ENCODE measurements at places on chromosomes 2 and 18.

- DNase-seq = no peak
These were observed 390.0 kb downstream of the MEIS1 start for GRCh38 chr2:66824926-66825325.

DNA sequence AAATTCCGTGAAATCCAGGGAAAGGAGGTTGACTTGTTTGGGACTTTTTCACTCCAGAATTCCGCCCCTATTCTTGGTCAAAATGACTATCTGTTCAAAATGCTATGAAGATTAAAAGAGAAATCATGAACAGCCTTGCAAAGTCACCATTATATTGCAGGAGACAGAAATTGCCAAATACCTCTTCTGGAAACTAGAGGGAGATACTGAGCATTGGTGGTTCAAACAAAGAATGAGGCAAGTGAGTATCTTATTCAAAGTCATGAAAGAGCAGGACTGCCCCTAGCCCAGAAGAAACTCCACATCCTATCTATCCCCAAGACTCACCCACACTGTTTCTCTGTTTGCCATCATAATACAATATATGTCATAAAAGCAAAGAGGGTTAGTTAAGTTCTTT lies 862.3 kb upstream of the POU3F3 start:
- peak; percentile 5 for DNase-seq

GRCh38 chr2:98924038-98924830 lies 11.8 kb downstream of the CRACDL start:
- DNase-seq = no peak

- no peak for DNase-seq
These were observed 23.8 kb downstream of the ABCB11 start for GRCh38 chr2:169007356-169007755.

GRCh38 chr2:31241625-31242270 lies 7.8 kb downstream of the EHD3 start:
- no peak for DNase-seq

DNA sequence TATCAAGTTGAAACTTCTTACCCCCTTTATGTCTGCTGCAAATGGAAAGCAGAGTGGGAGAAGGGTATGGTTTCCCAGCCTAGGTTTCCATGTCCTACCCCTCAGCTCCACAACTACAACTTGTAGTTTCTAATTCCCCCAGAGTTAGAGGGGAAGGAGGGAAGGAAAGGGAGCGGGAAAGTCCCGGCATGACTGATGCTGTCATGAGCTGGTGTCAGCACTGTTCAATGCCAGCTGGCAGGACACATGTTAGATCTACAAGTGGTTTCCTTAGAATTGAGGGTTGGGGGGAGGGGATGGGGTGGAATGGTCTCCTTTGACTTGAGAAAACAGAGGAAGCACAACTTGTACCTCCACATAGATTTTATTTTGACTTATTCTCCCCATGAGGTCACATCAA lies 194.0 kb downstream of the MBD2 start:
- DNase-seq = no peak

DNA sequence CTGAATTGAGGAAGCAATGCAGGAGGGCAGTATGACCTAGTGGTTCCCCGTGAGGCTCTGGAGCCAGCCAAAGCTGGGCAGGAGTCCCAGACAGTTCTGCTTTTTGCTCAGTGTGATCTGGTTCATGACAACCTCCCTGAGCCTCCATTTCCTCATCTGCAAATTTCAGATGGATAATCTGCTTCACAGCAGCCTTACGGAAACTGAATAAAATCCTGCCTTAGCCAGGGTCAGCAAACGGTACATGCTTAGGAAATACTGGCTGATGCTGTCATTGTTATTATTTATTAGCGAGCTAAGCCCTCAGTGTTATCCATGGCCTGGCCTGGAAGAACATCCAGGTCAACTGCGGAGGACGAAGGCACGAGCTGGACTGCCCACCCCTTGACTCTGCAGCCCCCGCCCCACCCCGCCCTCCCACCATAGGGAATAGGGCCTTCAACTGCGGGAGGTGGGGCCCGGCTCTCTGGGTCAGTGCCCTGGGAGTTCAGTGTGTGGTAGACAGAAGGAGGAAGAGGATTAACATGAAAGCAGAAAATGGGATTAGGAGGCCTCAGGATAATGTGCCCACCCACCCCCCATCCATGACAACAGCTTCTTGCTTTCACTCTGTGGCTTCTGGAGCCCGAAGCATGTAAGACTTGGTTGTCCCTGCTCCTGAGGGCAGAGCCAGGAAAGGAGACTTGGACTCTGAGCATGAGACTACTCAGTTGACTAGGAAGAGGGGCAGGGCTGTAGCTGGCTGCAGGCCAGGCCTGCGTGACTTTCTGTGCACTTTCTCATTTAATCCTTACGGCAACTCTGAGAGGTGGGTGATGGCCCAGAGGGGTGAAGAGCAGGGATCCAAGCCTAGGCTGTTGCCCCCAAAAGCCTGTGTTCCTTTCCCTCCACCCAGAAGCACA lies 13.1 kb downstream of the PKDCC start:
- peak; percentile 85 for DNase-seq

GRCh38 chr2:203533676-203534591 lies 1.2 kb downstream of the RAPH1 start:
- peak; percentile 41 for DNase-seq

DNA sequence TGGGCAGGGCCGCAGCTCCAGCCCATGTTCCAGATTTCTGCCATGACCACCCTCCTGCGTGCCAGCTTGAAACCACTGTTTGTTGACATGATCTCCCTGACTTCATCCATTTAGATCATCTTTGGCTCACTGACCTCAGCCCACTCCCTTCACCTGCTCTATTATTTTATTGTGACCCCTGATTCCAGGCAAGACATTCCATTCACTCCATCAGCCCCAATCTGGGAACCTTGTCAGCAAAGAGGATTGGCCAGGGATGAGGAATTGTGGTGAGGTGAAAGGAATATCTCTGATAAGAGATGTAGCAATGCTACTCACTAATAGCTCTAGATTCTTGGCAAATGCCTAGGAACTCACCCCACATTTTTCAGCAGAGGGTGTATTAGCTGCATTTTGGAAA lies 174.2 kb downstream of the TMEM247 start:
- no peak for DNase-seq

GRCh38 chr2:16080516-16080915 lies 140.2 kb downstream of the MYCN start:
- no peak for DNase-seq

DNA sequence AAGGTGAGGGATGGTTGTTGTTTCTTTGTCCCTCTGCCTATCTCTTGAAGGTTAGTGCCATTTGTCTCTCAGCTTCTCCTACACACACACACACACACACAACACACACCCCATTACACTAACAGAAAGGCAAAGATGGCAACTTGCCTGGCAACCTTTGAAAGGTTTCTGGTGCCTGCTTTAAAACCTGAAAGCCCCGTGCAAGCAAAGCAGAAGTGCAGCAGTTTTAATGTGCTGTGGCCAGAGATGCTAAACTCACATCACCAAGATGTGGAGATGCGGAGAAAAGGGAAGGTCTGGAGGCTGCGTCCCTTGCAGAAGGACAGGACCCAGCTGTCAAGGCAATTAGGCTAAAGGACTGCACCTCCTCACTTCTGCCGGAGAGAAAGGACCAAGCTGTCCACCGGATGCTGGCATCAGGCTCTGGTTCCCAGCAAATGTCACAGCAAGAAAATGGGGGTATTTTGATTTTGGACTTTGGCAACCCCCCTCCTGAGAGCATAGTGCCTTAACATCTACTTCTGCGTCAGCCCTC lies 196.4 kb downstream of the ARL4C start:
- DNase-seq = no peak

DNA sequence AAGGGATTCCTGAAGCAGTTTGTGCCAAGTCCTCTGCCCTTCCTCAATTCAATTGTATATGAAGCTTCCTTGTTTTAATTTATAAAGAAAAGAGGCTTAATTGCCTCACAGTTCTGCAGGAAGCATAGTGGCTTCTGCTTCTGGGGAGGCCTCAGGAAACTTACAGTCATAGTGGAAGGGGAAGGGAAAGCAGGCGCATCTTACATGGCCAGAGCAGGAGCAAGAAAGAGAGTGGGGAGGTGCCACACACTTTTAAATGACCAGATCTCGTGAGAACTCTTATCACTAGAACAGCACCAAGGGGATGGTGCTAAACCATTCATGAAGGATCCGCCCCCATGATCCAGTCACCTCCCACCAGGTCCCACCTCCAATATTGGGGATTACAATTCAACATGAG lies 114.2 kb downstream of the SGPP2 start:
- DNase-seq = no peak

DNA sequence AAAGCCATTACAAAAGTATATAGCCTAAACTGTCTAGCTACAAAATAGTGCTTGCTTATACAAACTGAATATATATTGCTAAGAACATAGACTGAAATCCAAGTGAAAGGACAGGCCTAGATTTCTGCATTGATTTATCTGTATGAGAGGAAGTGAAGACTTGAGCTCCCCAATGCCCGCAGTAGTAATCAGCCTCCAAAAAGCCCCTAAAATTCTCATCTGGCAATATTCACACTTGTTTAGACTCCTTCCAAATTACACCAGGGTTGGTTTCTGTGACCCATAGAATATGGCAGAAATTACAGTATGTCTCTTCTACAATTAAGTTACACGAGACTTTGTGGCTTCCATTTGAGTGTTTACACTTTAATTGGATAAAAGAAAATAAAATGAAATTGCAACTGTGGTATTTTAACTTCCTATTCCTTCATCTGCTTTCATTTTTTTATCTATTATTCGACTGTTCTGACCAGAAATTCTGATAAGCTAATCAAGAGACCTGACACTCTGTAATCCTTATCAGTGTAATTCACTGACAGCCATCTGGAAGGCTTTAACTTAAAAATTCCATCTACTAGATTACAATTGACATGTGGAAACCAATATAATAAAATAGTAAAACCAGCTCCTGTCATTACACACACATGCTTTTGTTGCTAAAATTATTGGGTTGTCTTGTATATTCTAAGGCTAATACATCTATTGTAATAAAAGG lies 21.1 kb downstream of the ABCB11 start:
- no peak for DNase-seq

- DNase-seq = peak; percentile 23
These were observed 147.6 kb downstream of the GALNT14 start for GRCh38 chr2:30990671-30991070.

GRCh38 chr18:76557026-76557575 lies 62.1 kb upstream of the ZNF516 start:
- no peak for DNase-seq

- DNase-seq = no peak
These were observed 105.5 kb upstream of the RGPD4 start for GRCh38 chr2:107721178-107721577.

GRCh38 chr2:20737505-20737904 lies 70.6 kb downstream of the GDF7 start:
- DNase-seq = no peak

- DNase-seq = no peak
These were observed 136.2 kb upstream of the MAPRE2 start for GRCh38 chr18:34904994-34905393.

DNA sequence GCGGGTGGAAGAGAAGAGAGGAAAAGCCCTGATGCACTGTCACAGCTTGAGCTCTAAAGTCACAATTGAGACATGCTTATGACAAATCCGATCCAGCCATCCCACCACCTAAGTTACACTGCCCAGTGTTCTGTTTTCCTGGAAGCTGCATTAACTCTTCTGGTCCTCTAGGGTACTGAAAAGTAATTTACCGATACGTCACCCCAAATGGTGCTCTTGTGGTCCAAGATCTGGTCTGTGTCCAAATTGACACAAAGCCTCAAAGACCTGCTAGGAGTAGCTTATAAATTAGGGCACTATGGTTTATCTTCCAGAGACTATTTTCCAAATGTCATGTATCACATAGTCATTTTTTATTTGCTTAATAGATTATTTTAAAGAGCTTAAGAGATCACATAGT lies 186.7 kb upstream of the ETAA1 start:
- DNase-seq = peak; percentile 18

Measured in A673 (cell line).